NCI-H748 treated with DMSO at 0.1 percent for 48 hours (cell line): ENCODE measurements at places on chromosomes 5 and 9.

- no peak for DNase-seq
These were observed 286.7 kb downstream of the ELAVL2 start for GRCh38 chr9:23539311-23539710.

DNA sequence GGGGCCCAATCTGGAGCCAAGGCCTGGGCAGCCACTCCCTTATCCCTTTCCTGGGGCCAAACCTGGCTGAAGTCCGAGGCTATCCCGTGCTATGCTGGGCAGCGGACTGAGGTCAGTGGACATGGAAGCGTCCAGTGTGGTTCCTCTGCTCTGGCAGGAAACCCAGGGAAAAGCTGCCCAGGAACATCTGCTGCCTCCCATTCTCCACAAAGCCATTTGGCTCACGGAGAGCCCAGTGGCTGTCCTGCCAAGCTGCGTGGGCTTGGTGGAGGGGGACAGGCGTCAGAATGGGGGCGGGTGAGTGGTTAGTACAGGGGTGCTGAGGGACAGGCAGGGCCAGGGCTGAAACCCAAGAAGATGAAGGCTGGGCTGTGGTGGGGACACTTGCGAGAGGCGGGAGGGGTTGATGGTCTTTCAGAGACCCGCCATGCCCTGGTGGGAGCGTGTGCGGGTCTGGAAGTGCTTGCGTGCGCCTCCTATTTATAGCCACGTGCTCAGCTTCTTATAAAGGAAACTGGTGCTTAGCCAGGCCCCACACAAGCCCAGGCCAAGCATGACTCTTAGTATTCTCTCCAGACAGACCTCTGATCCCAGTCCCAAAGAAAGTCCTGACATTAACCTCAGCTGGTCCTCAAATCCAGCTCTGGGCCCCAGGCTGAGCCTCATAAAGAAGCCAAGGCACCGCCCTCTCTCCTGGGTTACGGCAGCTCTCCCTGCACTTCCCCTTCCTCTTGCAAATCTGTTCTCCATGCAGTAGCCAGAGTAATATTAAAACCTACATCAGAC lies 9.4 kb upstream of the SLC6A7 start:
- DNase-seq = no peak

- DNase-seq = no peak
These were observed 38.6 kb upstream of the TESK1 start for GRCh38 chr9:35566417-35566816.

- DNase-seq = no peak
These were observed 454.9 kb downstream of the ENC1 start for GRCh38 chr5:74185599-74185998.

GRCh38 chr9:93968451-93969327 lies 13.5 kb upstream of the BARX1 start:
- no peak for DNase-seq
